Tongue (tissue), 3 donors: ENCODE measurements at places on chromosomes 5 and 9. TPM values are rescaled to one million over a fixed set of nuclear protein-coding genes. Genes with fewer than 3 reads are reported as not detected.

The TAL2 gene
- total RNA-seq = 8.6 TPM

The GLRA1 gene
- total RNA-seq = not detected

The CCDC152 gene
- total RNA-seq = 3.0 TPM

The IFNB1 gene
- total RNA-seq = not detected

The PLAC8L1 gene
- total RNA-seq = not detected

The ZFYVE16 gene
- 62.4 TPM for total RNA-seq

The SLC34A1 gene
- total RNA-seq = not detected
